Effector memory CD8-positive, alpha-beta T cell (primary cell): ENCODE measurements at places on chromosomes 16 and 17.

- H3K4me1 ChIP-seq, result peaks cover 18% of the 10 kb centered on the region
- no peak overlapping the region for H3K4me3 ChIP-seq
- H3K36me3 ChIP-seq, result peaks cover 84% of the 10 kb centered on the region
- H3K27me3 ChIP-seq, result no peaks in the 10 kb centered on the region
- peak overlapping the region; percentile 62 for H3K27ac ChIP-seq
Measured at GRCh38 chr16:68296291-68296690, 14.5 kb downstream of the SLC7A6OS start.

- no peaks in the 10 kb centered on the region for H3K36me3 ChIP-seq
- no peak overlapping the region for H3K27ac ChIP-seq
- no peak overlapping the region for H3K4me3 ChIP-seq
- DNase-seq, result no peak
- H3K27me3 ChIP-seq, result peaks cover 27% of the 10 kb centered on the region
- H3K4me1 ChIP-seq, result no peaks in the 10 kb centered on the region
Measured at GRCh38 chr16:49993579-49993978, 31.4 kb upstream of the CNEP1R1 start.

DNA sequence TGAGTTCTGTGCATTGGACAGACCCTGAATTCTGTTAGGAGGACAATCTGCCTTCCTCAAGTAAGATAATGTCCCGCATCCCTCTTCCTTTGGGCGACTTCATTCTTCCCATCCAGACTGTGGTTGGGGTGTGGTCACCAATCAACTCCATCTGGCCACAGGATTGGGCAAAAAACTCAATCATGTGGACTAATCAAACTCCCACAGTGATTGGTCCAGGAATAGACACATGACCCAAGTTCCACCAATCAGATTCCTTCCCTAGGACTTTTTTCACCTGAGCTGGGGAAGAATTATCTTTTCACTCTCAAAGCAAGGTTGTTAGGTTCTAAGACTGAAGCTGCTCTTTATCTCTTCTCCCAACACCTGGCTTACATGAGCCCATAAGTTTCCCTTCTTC lies 13.2 kb upstream of the NKD1 start:
- H3K4me1 ChIP-seq, result no peaks in the 10 kb centered on the region
- H3K27ac ChIP-seq, result no peak overlapping the region
- no peak for DNase-seq
- peaks cover 11% of the 10 kb centered on the region for H3K27me3 ChIP-seq
- H3K36me3 ChIP-seq, result no peaks in the 10 kb centered on the region

GRCh38 chr16:20867585-20867984 lies 32.6 kb downstream of the DCUN1D3 start:
- no peak overlapping the region for H3K4me3 ChIP-seq
- H3K36me3 ChIP-seq, result peaks cover 1% of the 10 kb centered on the region
- no peaks in the 10 kb centered on the region for H3K27me3 ChIP-seq
- H3K4me1 ChIP-seq, result peaks cover 24% of the 10 kb centered on the region
- no peak for DNase-seq

GRCh38 chr16:56709443-56710040 lies 20.4 kb upstream of the NUP93 start:
- no peaks in the 10 kb centered on the region for H3K27me3 ChIP-seq
- peaks cover 30% of the 10 kb centered on the region for H3K4me1 ChIP-seq
- peak overlapping the region; percentile 96 for H3K27ac ChIP-seq

- DNase-seq, result no peak
- H3K27me3 ChIP-seq, result no peaks in the 10 kb centered on the region
- no peaks in the 10 kb centered on the region for H3K4me1 ChIP-seq
Measured at GRCh38 chr16:46914556-46915201, 30.5 kb downstream of the GPT2 start.

DNA sequence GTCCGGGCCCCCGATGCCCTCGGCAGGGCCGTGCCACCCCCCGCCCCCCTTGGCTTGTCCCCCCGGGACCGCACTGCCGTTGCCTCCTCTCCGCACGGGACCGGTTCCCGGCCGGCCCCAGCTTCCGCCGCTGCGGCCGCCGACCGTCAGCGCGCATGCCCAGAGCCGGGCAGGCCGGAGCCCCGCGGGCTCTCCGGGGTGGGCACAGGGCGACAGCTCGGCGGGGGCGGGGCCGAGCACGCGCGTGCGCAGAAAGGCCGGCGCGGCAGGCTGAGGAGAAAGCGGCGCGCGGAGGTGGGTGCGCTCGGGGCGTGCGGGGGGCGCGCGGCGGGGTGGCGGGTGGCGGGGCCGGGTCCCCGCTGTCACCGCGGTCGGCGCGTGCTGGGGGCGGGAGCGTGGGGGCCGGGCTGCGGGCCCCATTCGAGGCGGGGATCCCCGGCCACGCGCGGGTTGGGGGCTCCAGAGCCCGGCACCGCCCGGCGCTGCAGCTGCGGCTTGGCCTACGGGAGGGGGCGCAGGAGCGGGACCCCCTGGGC lies at the start of gene TBC1D24:
Gene TBC1D24, plus strand, starts transcription at position 251 of the 536 bp plus-strand sequence. CDS start 21,022 bp downstream, outside the sequence.
- no peaks in the 10 kb centered on the region for H3K36me3 ChIP-seq
- peak; percentile 60 for DNase-seq
- H3K27me3 ChIP-seq, result peaks cover 27% of the 10 kb centered on the region
- no peak within 1 kb of the TSS for H3K27ac ChIP-seq
- H3K4me1 ChIP-seq, result peaks cover 26% of the 10 kb centered on the region

GRCh38 chr17:42878123-42878880 lies 22.3 kb upstream of the G6PC1 start:
- peaks cover 35% of the 10 kb centered on the region for H3K27me3 ChIP-seq
- H3K27ac ChIP-seq, result no peak overlapping the region
- no peak overlapping the region for H3K4me3 ChIP-seq
- H3K4me1 ChIP-seq, result no peaks in the 10 kb centered on the region
- no peaks in the 10 kb centered on the region for H3K36me3 ChIP-seq
